Mucosa of descending colon (tissue), 3 donors: ENCODE measurements at places on chromosomes 4 and X.

DNA sequence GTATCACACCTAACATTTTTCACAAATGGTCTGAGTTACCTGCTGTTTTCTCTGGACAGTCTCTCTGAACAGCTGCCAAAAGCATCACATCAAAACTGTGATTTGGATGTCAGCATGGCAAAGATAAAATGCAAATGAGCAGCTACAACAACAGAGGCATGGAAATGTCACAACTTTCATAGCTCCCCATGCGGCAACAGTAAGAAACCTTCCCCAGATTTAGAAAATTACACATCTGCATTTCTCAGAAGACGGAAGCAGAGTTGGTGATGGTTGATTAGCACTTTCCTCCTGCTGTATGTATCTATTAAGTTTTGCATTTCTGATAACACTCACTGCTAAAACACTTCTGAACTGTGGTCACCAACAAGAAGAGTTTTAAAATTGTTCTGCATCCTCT lies 9.7 kb downstream of the PRKG2 start:
- no peak for DNase-seq

DNA sequence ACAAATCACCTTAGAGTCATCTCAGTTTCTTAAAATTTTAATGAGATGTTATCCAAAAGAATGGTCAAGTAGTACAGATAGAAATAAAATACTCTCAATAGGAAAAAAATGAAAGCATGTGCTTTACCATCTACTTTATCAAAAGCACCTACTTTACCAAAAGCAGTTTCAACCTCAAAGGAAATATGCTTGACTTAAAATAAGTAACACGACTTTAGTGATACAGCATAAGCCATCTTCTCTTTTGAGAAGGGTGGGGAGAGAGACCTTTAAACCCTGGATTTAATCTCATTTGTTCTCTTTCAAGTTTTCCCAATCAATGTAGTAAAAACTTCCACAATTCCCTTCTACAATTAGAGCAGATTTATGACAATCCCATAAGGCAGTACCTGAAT lies 26.5 kb downstream of the OTUD4 start:
- no peak for DNase-seq

- DNase-seq: no peak
These were observed 149.4 kb downstream of the PDGFRA start for GRCh38 chr4:54378461-54378860.

GRCh38 chr4:183855323-183856190 lies 49.5 kb upstream of the STOX2 start:
- DNase-seq: no peak

GRCh38 chr4:96698831-96699230 lies 858.9 kb downstream of the PDHA2 start:
- no peak for DNase-seq

DNA sequence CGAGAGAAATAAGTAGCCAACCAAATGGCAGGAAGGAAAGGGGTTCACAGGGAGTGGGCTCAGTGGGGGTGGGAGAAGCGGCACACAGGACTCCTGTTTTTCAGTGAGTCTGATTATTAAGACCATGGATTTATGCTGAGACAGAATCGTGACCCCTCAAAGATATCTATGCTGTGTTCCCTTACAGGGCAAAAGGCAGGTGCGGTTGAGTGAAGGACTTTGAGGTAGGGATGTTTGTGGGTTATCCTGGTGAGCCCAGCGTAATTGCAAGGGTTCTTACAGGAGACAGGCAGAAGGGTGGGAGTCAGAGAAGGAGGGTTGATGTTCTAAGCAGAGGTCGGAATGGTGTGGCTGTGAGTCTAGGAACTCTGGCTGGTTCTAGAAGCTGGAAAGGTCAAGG lies 73.0 kb downstream of the EVC start:
- DNase-seq: no peak

GRCh38 chrX:112839856-112840255 lies 775 bp downstream of the AMOT start:
- no peak for DNase-seq

DNA sequence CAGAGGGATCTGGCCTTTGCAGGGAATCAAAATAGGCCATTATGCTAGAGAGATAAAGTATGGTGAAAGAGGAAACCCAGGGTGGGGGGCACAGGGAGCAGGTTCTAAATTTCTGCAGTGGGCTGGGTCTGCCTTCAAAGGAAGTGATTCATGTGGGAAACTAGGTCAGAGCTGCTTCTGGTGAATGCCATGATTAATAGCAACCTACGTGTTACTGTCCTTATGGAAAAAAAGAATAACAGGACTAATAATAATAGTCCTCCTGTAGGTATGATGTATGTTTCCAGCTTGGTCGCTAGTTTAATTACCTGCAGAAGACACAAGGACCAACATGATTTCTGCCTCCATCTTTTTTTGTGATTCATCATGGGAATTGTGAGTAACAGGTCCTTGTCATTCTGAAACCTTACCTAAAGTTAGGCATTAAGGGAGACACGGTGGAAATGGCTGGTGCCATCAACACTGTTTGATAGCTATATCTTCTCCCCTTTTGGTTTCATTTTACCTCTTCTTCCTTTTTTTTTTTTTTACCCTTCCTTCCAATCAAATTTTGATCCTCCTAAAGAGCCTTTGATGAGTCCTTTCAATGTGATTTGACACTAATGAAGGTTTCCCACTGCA lies 180.4 kb downstream of the CPEB2 start:
- no peak for DNase-seq

GRCh38 chr4:123397144-123398065 lies 810 bp downstream of the SPRY1 start:
- peak; percentile 74 for DNase-seq

DNA sequence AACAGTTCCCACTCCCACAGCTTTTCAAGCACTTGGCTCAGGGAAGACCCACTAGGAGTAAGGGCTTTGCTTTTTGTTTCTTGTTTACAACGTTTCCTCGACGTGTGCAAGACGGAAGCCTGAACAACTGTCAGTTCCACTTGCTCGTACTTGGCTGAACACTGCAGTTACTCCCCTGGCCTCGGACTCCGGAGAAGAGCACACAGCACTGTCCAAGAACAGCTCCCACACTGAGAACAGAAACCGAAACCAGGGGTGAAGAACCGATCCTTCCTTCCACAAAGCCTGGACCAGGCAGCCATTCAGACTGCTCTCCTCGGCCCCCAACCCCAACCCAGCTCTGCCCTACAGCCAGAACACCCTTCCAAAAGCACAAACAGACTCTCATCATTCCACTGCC lies 25.5 kb downstream of the IRF2 start:
- peak; percentile 35 for DNase-seq

DNA sequence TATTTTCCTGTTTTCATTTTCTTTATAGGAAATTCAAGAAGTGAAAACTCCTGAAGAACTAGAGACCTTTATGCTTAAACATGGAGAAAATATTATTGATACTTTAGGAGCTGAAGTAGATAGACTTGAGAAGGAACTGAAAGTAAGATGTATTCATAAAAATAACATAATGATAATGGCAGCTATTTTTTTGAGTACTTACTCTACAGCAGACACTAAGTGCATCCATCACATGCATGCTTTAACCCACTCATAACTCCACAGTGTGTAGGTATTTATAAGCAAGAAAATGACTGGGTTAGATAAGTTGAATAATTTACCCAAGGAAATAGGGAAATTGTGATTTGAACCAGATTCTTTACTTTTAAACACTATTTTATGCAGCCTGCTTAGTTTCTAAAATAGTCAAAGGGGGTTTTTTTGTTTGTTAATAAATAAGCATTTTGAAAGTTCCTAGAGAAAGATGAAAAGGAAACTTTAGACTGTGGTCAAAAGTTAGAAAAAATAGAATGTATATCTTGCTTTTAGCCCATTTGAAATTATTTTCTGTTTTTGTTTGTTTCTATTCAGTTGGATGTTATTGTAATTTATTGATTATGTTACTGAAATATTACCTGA lies 74.2 kb downstream of the BEND4 start:
- no peak for DNase-seq

DNA sequence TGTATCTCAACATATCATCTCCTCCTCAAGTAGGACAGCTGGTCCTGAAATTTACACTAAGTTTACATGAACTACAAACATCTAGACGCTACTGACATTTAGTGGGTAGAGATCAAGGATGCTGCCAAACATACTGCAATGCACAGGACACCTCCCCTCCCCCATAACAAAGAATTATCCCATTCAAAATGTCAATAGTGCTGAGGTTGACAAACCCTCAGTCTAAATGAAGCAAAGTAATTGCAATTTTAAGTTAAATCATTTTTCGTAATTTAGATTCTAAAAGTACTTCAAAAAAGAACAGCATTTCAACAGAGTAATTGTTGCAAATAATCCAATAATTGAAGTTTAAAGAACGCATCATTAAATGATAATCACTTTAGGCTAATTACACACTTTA lies 1.2 kb downstream of the PRMT9 start:
- DNase-seq: no peak

- no peak for DNase-seq
These were observed 33.2 kb upstream of the MID1IP1 start for GRCh38 chrX:38768079-38768478.

GRCh38 chr4:71446479-71447081 lies 107.8 kb downstream of the SLC4A4 start:
- no peak for DNase-seq

DNA sequence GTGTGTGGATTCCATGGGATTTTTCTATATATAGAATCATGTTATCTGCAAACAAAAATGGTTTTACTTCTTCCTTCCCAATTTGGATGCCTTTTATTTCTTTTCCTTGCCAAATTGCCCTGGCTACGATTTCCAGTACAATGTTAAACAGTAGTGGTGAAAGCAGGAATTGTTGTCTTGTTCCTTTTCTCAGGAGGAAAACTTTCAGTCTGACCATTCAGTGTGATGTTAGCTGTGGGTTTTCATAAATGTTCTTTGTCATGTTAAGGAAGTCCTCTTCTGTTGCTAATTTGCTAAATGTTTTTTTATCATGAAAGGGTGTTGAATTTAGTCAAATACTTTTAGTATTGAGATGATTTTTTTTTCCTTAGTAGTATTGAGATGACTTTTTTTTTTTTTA lies 10.9 kb downstream of the SAP30 start:
- DNase-seq: no peak

GRCh38 chr4:102641793-102642192 lies 119.0 kb downstream of the MANBA start:
- no peak for DNase-seq
